ENCODE measurements at places on chromosomes 12 and 14. TPM values are rescaled to one million over a fixed set of nuclear protein-coding genes. Genes with fewer than 3 reads are reported as not detected.

Gene FOXN4
- 0.04 TPM for total RNA-seq

Gene LRTM2
- total RNA-seq, result 0.58 TPM

Gene DACT1
- total RNA-seq, result 26.6 TPM

Gene PLEKHG7
- total RNA-seq, result 0.18 TPM

Gene FIGNL2
- 1.2 TPM for total RNA-seq

Gene A2M
- total RNA-seq, result 233 TPM

All from muscle of leg (tissue), 16 donors.